ENCODE measurements at places on chromosomes 5 and 9.

DNA sequence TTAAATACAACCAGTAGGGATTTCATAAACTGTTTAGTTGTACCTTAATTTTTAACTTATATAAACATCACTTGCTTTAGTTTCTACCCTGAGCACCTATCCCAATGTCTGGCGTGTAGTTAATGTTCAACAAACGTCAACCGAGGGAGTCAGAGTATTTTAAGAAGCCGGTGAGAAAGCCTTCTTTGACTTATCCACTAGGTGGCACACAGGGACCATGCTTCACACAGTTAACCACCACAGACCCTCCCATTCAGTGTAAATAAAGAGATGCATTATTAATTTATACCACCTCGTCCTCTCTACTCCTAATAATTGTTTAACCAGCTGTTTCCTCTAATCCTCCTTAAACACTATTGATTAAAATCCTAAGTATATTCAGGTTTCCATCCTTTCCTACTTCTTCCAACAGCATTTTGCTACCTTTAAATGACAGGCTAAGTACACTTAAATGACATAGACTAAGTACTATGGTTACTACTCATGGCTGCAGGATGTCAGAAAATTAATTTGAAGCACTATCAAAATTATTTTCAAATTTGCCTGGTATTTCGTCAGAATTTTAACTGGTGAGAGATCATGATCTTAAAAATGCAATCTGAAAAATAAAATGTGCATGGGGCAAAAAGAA is 2.3 kb downstream of the HAPLN1 start:
- no peak for DNase-seq

DNA sequence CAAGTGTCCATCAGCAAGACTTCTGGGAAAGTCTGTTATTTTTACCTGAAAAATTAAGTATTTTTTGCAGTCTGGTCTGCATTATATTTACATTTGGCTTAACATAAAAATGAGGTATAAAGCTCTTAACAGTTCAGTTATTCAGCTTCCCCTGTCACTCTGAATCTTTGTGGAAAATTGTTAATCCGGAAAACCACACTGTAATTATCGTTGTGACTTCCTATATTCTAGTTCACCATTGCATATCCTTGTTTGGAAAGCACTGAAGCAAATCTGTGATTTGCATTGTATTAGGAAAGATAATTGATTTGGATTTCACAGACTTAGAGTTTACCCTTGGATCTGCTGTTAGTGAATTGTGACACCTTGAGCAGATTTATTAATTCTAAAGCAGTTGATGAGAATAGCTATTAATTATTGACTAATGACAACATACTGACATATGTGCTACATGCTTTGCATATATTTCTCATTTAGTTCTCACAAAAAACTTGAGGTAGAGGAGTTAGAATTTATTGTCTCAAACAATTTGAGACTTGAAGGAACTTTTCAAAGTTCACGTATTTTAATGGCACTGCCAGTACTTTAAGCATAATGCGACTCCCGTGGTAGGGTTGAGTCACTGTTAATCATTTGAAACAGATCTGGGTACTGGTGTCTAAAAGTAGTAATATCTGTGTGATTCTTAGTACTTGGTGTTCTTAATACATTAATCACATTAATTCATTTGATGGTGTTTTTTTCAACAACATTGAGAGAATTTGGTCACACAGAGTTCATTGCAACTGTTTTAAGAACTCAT is 71.8 kb upstream of the LRRC70 start:
- DNase-seq: no peak

GRCh38 chr9:125997196-125997823 is 250.1 kb downstream of the PBX3 start:
- DNase-seq: no peak

- DNase-seq: peak; percentile 68
These were observed 3.4 kb downstream of the LMNB1 start for GRCh38 chr5:126780165-126780827.

- DNase-seq: no peak
These were observed 16.3 kb downstream of the CARD19 start for GRCh38 chr9:93112116-93112863.

DNA sequence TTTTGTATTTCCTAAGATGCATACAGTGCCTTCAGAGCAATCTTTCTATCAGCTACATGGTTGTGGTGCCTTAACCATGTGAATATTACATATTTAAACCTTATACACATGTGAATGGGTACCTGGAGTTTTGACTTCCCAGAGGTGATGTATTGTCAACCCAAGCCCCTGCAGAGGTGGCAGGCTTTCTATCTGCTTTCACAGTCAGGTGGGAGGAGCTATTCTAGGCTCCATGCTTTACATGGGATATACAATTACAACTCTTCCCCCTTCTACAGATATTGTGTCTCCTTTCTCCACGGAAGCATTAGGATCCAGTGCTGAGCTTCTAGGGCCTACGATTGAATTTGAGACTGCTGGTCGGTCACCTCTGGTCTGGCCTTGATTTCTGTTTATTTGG is 89.8 kb upstream of the TUT7 start:
- no peak for DNase-seq

- DNase-seq: no peak
These were observed 316.1 kb downstream of the IRX1 start for GRCh38 chr5:3911773-3912172.

DNA sequence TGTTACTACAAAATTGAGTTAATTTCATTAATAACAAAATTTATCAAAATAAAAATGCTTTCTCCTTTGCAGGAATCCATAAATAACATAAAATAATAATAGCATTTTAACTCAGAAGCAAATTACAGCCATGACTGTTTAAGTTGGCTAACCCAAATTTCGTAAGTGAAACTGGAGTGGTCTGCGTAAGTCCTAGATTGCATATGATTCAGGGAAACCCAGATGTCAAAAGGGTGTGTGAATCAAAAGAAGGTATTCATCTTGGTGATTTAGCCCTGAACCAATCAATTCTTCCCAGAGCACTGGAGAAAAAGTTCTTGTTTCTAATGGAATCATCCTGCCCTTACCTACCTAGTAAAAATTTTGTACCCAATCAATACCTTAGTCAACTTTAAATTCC is 547.6 kb downstream of the RAB3C start:
- no peak for DNase-seq

GRCh38 chr9:101840694-101841188 is 102.3 kb upstream of the GRIN3A start:
- DNase-seq: no peak

GRCh38 chr5:103394676-103395075 is 136.1 kb downstream of the MACIR start:
- no peak for DNase-seq

Measured in activated CD4-positive, alpha-beta memory T cell treated with anti-CD3 and anti-CD28 coated beads, Interleukin-2, amount 10 ng/mL, durations not matched to agents 7 days and 5 days (primary cell).